RPMI7951 (cell line): ENCODE measurements at places on chromosomes 16 and 17.

DNA sequence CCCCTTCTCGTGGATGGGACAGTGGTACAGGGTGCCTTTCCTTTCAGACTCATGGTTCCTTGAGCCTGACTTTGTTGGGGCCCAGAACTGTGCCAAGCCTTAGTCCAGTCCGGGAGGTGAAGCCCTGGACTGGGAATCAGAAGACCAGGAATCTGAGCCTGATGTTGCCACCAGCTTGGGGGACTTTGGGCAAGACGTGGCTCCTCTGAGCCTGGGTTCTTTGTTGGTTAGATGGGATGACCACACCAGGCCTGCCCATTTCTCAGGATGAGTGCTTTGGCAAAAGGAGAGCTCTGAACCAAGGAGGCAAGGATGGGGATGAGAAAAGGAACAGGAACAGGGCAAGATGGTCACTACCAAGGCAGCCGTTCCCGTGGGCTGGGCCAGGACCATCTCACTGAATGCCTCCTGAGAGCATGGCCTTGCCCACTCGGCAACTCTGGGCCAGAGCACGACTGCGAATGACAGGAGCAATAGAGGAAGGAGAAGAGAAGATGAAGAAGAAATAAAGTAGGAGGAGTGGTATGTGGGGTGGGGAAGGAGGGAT lies 32.5 kb downstream of the PITPNM3 start:
- no peak for DNase-seq

GRCh38 chr17:50196036-50196435 lies 5.4 kb downstream of the COL1A1 start:
- no peak for DNase-seq

GRCh38 chr16:4273858-4274311 lies 1.1 kb upstream of the TFAP4 start:
- DNase-seq: peak; percentile 32

DNA sequence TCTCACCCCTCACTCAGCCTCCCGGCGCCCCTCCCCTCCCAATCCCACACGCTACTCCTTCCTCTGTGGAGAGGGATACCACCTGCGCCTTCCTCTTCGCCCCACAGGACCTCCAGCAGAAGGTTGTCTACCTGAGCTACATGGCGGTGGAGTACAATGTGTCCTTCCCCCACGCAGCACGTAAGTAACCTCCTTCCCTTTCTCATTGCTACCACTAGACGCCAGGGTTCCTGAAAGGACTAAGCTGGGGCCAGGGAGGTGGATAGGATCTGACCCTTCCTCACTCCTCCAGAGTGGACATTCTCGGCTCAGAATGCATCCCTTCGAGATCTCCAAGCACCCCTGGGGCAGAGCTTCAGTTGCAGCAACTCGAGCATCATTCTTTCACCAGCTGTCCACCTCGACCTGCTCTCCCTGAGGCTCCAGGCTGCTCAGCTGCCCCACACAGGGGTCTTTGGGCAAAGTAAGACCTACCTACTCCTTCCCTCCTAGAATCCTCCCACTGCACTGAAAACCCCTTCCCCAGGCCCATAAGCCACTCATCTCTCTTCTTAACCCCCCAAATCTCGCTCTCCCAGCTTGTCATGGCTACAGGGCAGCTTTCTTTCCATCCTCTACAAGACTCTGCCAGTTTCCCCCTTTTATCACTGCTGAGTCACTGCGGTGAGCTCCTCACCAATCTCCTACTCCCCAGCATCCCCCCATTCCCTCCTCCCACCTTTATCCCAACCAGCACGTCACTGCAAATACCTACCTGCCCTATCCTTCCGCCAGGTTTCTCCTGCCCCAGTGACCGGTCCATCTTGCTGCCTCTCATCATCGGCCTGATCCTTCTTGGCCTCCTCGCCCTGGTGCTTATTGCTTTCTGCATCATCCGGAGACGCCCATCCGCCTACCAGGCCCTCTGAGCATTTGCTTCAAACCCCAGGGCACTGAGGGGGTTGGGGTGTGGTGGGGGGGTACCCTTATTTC lies 1.5 kb downstream of the CD68 start:
- peak; percentile 46 for DNase-seq

DNA sequence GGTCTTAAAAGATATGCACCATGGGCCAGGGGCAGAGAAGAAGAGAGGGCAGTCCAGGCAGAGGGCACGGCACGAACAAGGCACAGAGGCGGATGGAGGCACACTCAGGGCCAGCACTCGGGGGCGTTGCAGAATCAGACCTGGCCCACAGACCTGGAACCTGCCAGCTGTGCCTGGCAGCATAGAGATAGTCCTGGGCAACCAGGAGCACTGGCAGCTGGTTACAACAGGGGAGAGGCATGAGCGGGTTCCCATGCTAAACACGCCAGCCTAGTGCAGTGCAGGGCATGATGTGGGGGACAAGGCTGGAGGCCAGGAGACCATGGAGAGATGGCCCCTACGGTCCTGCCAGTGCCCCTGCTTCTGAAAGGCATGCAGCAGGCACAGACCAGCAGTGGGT lies 56.9 kb upstream of the RBFOX3 start:
- no peak for DNase-seq

- DNase-seq: no peak
Observed at GRCh38 chr17:17034026-17034425, 8.2 kb upstream of the MPRIP start.

DNA sequence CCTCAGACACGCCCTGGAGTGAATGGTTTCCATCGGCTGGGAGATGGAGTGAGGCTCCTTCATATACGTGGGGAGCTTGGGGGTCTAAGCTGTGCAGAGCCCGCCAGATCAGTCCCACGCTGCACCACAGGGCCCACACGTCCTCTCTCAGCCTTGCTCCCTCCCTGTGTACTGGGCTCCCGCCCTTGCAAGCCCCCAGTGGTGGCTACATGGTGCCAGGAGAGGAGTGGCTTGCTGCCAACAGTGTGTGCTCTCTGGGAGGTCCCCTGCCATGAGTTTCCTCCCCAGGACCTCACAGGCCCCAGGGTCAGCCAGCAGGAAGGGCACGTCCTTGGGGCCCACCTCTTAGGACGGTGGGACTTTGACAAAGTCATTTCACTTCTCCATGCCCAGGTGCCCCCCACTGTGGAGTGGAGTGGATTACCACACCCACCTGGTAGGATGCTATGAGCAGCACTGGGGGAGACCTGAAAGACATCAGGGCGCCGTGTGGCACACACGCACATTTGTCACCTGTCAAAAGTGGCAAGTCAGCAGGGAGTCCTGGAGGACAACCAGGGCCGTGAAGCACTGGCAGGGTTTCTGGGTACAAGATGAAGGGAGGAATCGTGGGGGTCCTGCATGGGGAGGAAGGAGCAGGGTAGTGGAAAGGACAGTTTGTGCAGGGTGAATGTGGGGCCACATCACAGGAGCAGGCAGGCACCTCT lies 13.7 kb downstream of the SLC5A10 start:
- DNase-seq: no peak

DNA sequence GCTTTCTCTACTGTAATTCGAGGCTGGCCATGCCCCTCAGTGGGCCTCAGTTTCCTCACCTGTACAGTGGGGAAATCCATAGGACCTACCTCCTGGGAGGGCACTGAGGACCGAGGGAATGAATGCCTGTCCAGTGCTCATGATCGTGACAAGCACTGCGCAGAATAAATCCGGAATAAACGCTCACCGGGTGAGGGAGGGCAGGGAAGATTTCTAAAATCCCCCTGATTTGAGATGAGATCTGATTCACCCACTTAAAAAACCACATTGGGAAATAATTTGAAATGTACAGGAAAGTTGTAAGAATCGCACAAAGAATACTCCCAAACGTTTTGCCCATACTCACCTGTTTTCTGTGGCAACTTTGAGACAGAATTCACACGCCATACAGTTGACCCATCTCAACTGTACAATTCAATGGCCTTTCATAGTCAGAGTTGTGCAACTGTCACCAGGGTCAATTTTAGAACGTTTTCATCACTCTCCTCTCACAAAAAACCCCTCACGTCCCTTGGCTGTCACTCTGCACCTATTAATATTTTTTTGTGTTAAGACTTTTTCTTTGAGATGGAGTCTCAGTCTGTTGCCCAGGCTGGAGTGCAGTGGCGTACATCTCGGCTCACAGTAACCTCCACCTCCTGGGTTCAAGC lies 49.8 kb downstream of the IRF8 start:
- DNase-seq: no peak
